Activated CD4-positive, CD25-positive, alpha-beta regulatory T cell treated with anti-CD3 and anti-CD28 coated beads, Interleukin-2, amount 50 U/mL, for 16 hours (primary cell): ENCODE measurements at places on chromosomes 1 and 21.

GRCh38 chr1:157438613-157439012 lies 113.7 kb downstream of the FCRL5 start:
- no peak for DNase-seq

- no peak for DNase-seq
Measured at GRCh38 chr1:202143011-202143767, 1.3 kb downstream of the ARL8A start.

GRCh38 chr1:21065851-21066250 lies 110.8 kb downstream of the EIF4G3 start:
- DNase-seq = no peak

DNA sequence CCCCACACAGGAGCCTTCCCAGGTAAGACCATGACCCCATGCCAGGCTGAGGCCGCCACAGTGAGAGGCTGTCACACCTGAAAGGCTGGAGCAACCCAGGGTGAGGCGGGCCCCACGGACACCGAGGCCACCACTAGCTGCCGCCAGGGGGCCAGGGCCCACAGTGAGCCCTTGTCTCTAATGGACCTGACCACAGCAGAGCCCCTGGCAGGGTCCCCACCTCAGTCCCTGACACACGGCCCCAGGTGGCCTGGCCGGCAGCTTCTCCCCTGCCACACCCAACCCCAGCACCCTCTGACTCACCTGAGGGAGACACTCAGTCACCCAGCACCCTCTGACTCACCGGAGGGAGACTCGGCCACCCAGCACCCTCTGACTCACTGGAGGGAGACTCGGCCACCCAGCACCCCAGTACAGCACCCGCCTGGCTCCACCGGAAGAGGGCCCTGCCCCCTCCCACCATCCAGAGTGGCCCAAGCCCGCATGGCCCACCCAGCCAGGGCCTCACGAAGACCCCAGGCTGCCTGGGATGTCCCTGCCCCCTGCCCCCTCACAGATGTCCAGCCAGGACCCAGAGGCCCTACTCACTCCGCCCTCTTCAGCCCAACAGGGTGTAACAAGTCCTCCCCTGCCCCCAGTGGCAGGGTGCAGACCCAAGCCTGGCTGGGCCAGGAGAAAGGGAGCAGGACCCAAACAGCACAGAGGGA lies 4.4 kb downstream of the DVL1 start:
- no peak for DNase-seq

DNA sequence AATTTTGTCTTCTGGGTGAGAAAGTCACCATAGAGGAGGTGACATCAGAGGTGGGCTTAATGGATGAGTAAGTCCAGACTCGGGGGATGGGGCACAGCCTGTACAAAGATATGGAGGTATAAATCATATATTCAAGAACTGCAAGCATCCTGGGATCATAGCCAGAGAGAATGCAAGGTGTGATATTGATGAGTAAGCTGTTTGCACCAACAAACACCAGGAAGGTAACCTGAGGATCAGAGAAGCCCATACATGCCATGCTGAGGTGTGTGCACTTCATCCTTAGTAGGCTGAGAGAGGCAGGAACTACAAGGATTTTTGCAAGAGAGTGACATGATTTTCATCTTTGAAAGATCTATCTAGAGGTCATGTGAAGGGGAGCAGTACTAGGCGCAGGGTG lies 306.4 kb downstream of the HHAT start:
- DNase-seq = no peak

DNA sequence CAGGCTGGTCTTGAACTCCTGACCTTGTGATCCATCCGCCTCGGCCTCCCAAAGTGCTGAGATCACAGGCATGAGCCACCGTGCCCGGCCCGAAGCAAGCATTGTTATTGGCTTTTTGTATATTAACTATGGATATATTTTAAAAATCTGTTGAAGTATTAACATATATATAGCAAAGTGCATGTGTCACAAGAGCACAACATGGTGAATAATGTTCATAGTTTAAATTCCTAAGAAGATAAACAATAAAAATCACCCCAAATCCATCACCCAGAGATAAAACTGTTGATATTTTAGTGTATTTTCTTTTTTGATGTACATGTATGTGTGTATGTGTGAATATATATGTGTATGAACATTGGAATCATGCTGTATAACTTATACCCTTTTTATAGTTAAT lies 9.1 kb upstream of the FOXE3 start:
- no peak for DNase-seq
